ENCODE measurements at places on chromosomes 1 and 21.

DNA sequence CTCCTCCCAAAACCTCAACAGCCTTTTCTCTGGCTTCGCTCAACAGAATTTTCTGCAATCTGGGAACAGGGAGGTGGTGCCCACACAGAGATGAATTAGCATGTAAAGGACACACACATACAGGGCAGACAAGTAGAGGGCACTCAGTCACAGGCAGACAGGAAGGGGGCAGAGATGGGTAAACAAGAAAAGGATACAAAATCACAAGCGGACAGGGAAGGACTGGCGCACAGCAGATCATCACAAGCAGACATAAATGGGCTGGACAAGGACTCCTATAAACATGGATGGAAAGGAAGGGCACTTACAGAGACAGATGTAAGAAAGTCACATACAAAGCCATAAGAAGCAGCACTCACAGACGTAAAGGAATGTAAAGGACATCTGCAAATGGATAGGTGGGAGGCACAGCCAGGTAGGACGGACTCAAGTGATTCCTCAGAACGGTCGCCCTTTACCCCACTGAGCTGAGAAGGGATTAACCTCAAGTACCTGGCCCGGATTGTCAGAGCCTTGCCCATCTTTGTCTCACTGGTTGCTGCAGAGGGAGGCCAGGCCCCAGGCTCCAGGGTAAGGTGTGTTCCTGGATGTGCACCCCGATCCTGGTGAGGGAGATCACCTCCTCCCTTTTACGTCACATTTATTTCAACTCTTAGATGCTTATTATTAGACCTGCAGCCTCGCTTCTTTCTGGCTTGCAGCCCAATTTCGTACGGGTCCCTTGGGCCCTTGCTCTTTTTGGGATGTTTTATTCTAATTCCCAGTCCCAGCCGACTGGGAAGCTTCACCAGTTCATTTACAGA, 836 bp upstream of the PRCC start:
- no peak for DNase-seq

GRCh38 chr1:176795929-176796328, 333.0 kb downstream of the PAPPA2 start:
- DNase-seq: no peak

- no peak for DNase-seq
Measured at GRCh38 chr1:168271636-168272035, 9.0 kb upstream of the TBX19 start.

GRCh38 chr1:177891809-177892208, 78.0 kb downstream of the SEC16B start:
- no peak for DNase-seq

DNA sequence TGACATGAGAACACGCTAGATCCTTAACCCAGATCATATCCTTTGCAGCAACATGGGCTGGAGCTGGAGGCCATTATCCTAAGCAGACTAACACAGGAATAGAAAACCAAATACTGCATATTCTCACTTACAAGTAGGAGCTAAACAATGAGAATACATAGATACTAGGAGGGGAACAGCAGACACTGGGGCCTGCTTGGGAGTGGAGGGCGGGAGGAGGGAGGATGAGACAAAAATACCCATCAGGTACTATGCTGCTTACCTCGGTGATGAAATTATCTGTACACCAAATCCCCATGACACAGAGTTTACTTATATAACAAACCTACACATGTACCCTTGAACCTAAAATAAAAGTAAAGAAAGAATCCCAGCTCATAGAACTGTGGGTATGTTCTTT, 1.2 kb upstream of the MOB3C start:
- DNase-seq: no peak

- DNase-seq: no peak
Measured at GRCh38 chr1:9649769-9650168, 1.8 kb upstream of the PIK3CD start.

GRCh38 chr1:170020859-170021258, 53.6 kb downstream of the KIFAP3 start:
- no peak for DNase-seq

- no peak for DNase-seq
Measured at GRCh38 chr1:43373066-43373940, 5.5 kb upstream of the ELOVL1 start.

DNA sequence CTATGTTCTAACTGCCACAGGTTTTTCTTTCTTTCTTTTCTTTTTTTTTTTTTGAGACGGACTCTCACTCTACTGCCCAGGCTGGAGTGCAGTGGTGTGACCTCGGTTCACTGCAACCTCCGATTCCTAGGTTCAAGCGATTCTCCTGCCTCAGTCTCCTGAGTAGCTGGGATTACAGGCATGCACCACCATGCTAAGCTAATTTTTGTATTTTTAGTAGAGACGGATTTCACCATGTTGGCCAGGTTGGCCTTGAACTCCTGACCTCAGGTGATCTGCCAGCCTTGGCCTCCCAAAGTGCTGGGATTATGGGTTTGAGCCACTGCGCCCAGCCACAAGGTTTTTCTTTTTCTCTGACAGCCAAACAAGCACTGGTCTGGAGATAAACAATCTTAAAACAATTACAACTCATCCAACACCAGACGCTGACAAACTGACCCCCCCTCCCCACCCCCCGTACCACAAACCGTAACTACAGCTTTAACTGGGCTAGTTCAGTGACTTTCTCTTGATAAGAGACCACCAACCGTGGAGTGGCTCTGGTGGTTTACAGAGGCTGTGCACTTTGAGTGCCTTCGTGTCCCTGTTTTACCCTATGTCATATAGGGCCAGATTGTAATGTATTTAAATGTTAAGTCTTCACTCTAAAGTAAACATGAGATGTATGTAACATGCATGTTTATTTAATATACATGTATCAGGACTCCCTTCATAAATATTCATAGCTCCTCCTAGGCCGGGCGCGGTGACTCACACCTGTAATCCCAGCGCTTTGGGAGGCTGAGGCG, 19.5 kb upstream of the PUM1 start:
- DNase-seq: no peak

DNA sequence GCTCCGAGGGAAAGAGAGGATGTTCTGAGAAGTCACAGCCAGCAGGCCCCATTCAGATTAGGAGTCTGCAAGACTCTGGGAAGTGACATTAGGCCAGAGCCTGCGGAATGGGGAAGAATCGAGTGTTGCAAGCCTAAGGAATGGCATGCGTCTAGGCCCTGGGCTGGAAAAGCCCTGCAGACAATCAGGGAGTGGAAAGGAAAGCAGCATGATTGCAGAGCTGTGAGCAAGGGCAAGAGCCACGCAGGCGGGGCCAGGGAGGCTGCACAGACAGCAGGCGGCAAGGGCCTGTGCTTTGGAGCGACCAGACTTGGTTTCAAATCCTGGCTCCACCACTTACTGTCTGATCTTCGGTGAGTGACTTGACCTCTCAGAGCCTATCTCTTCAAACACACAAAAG, 118.2 kb downstream of the RRAGC start:
- DNase-seq: no peak

DNA sequence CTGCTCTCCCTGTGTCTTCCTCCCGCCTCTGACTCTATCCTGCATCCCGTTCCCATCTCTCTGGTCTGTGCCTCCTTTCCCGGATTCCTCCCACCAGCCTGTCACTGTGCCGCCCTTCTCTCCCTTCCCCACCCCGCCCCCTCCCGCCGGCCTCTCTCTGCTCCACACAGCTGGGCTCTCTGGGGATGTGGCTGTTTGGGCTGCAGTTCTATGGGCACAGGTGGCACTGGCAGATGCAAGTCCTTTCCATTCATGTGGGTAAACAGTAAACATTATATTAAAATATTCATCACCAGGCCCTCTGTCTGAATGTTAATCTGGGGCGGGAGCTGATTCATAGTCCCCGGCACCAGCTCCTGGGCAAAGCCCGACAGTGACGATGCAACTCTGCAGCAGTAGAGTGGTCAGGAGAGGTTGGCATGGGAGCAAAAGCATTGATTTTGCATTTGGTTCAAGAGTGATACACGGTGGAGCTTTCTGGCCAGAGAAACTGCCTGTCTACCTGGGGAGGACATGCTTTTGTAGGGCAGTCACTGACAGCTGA, 249.3 kb downstream of the TNR start:
- no peak for DNase-seq

- DNase-seq: no peak
Measured at GRCh38 chr1:171397851-171398469, 84.0 kb downstream of the FMO4 start.

DNA sequence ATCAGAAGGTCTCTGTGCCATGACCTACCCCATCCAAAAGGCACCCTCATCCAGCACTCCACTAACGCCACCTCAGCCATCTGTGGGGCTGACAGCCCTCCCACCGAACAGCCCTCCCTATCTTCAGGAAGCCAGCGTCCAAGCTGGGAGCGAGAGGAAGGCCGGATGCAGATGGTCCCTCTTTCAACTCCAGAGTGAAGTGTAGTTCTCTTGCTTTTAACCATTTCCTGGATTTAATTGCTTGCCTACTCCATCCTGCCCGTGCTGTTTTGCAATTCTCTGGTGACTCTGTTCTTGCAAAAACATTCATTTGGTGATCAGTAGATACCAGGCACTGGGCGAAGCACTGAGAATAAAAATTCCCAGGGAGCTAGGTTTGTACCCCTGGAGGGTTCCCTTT, 8.2 kb upstream of the DYRK1A start:
- no peak for DNase-seq

GRCh38 chr1:31580513-31580870, 4.2 kb downstream of the TINAGL1 start:
- DNase-seq: no peak

DNA sequence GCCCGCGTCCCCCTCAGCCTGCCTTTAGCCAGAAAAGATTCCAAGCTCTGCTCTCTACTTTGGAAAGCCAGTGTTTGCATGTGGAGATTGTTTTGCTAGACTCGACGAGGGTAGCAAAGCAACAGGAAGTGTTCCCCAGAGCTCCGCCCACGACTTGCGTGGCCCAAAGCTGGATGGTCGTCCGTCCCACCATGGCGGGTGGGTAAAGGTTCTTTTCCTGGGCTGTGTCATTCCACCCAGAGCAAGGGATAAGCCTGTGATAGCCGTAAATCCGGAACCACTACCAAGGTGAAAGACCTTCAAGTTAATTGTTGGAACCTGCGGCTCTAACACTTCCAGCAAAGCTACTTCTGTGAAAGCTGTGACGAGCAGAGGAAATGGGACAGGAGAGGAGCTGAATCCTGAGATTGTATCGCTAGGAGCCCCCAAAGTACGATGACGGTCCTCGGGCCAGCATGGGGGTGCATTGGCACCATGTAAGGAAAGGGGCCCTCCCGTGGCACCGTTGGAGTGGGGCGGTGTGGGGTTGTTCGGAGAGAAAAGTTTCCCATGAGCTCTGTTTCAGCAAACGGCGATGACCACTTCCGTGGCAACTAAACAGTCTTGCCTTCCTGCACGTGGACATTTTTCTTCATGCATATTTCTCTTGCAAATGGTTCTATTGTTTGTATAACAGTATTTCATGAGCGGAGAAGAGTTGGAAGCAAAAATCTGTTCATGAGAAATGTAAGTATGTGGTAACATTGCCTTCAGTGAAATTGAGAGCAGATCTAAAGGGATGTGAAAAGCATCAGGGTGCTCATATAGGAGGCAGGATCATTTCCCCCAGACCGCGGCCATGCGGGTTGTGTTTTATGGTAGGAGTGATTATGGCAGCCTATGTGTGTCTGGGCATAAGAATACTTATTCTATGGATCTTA, 8.4 kb downstream of the MX2 start:
- no peak for DNase-seq

DNA sequence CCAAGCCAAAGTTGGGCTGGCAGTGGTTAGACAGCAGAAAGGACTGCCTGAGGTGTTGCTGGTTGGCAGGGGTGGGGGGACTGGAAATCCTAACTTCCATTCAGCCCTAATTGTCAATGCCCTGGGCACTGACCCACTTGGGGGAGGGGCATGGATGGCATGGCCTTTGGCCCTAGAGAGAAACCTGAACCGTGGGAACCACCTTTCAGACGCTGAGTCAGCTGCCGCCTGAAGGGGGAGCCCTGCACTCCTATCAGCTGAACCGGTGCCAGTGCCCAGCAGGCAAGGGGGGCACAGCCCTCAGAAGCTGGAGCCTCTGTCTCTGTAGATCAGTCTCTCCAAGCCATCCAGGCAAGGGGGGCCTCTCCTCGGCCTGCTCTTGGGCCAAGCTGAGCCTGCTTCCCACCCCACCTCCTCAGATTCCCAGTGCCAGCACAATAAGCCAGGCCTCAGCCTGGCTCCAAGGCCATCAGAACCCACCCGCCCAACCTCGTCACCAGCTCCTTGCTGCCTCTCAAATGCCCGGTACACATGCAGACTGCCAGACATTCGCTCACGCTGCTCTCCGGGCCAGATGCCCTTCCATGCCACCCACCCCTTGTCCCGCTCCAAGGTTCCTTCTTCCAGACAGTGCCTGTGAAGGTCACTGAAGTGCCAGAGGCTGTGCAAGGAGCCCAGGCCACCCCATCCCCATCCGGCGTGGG, 11.6 kb downstream of the TINAGL1 start:
- DNase-seq: no peak

DNA sequence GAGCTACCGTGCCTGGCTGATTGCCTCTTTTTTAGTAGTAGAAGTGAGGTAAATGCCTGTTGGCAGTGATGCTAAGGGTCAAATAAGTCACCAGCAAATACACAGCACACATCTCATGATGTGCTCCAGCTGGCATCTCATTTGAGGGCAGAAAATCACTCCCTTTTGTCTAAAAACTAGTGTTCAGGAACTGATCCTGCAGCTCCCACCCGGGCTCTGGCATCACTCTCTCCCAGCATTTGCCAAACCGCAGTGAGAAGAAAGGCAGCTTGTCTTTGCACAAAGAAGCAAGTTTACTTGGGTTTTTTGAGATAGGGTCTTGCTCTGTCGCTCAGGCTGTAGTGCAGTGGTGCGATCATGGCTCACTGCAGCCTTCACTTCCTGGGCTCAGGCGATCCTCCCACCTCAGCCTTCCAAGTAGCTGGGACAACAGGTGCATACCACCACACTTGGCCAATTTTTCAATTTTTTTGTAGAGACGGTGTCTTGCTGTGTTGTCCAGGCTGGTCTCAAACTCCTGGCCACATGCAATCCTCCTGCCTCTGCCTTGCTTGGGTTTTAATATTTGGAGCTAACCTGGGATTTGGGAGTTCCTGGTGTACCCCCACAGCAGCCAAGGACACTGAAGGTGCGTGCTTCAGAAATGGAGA, 4.1 kb downstream of the RBP7 start:
- no peak for DNase-seq

GRCh38 chr1:34973326-34973725, 11.8 kb downstream of the TMEM35B start:
- no peak for DNase-seq

DNA sequence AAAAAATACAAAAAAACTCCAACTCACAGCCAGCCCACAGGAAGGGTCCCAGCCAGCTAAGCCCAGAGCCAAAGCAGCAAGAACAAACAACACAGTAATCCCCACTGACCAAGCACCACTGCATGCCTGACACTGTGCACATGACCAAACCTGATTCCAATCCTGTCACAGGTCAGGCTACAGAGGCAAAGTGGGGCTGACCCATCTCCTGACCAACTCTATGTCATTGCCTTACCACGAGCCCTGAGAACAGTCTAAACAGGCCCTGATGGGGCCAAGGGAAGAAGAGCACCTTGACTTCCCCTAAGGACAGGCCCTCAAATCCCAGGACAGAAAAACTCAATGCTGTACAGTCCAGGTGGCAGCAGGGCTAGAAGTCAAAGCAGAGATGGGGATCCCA, 2.4 kb downstream of the LSS start:
- no peak for DNase-seq

GRCh38 chr1:15402809-15403450, 6.8 kb upstream of the EFHD2 start:
- DNase-seq: no peak
